ENCODE measurements at places on chromosomes 5 and 9.

GRCh38 chr5:104363567-104363966 is 801.0 kb upstream of the NUDT12 start:
- DNase-seq = no peak

GRCh38 chr5:38723426-38723825 is 122.4 kb upstream of the OSMR start:
- no peak for DNase-seq

GRCh38 chr5:179267071-179267670 is 78.1 kb downstream of the ADAMTS2 start:
- DNase-seq = no peak

- DNase-seq = no peak
These were observed 222.4 kb downstream of the DOCK8 start for GRCh38 chr9:437066-437465.

DNA sequence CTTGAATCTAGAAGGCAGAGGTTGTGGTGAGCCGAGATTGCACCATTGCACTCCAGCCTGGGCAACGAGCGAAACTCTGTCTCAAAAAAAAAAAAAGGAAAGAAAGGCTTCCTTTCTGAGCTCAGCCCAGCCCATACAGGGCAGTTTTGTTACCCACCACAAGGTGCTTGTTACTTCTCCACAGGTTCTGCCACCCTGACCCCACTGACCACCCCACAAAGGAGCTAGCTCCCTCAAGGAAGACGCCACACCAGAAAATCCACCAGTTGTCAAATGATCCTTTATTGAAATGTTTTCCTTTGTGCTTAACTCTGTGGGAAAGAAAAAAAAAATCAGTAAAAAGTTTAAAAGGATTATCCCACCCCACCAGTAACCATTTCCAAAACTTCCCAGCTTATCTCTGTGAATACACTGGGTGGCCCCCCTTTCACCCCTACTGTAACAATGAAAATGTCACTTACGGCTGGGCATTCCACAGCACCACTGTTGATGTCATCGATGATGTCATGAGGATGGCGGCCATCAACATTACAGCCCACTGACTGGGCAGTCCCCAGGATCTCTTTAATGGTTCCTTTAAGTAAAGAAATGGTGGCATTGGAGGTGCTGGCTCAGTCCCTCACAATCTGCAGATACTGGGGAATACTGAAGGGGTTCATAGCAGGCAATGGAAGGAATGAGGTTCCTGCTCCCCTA is 3.6 kb downstream of the RPL12 start:
- DNase-seq = no peak

GRCh38 chr5:80712919-80713318 is 58.1 kb upstream of the DHFR start:
- no peak for DNase-seq

DNA sequence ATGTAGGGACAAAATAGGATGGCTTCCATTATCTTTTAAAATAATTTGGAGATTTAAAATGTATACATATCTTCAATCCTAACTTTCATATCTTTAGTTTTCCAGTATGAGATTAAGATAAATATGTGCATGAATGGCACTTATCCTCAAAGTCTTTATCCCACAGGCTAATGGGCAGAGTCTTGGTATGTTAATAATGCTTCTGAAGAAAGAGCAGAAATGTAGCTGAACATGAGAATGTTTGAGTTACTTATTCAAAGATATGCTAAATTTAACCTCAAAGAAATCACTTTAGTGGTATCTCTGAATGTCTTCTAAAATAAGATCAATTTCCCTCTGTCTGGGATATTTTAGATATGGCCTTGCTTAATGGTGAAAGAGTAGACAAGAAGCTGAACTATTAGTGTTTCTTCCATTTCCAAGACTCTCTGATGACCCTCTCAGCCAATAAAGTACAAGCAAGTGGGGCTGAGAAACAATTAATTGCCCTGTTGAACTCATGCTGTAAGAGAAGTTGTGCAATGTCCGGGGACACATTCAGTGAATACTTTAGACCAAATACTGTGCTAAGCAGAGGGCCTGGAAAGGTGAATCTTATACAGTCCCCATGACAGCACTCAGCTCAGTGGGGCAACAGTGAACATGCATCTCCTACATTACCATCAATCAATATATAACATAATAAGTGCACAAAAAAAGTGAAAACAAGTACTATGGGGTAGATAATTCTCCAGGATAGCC is 50.0 kb upstream of the ADAMTSL1 start:
- no peak for DNase-seq

- no peak for DNase-seq
These were observed 50.0 kb downstream of the RCL1 start for GRCh38 chr9:4842734-4843133.

GRCh38 chr9:5549658-5550650 is 39.6 kb downstream of the PDCD1LG2 start:
- no peak for DNase-seq

DNA sequence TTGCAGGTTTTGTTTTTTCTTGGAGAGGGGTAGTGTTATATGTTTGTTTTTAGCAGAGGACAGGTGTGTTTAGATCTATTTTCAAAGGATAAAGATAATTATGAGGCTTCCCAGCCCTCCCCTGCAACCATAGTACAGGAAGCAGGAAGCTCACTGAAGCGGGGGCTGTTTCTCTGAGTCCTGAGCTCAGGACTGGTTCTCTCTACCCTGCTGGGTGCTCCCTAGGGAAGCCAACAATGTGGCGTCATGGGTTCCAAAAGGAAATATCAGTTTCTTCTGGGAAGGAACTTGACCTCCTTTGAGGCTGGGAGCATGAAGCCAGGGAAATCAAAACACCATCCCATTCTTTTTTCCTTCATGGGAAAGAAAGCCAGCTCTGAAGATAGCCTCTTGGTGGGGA is 62.2 kb downstream of the RAD23B start:
- no peak for DNase-seq

DNA sequence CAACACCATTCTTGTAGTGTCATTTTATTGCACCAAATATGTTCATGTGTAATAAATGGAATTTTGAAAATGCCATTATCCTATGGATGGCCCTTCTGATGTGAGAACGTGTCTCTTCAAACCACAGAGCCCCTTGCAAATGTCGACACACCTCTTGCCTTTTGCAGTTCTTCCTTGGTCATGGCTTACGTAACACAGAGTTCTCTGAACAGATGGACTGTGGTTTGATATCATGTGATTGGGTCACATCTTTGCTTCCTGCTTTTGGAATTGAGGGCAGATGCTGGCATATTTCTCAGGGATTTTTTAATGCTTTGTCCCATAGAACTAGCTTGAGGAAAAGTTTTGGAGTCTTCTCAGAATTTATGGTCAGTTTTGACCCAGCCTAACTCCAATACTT is 4.6 kb downstream of the TGFBR1 start:
- no peak for DNase-seq

DNA sequence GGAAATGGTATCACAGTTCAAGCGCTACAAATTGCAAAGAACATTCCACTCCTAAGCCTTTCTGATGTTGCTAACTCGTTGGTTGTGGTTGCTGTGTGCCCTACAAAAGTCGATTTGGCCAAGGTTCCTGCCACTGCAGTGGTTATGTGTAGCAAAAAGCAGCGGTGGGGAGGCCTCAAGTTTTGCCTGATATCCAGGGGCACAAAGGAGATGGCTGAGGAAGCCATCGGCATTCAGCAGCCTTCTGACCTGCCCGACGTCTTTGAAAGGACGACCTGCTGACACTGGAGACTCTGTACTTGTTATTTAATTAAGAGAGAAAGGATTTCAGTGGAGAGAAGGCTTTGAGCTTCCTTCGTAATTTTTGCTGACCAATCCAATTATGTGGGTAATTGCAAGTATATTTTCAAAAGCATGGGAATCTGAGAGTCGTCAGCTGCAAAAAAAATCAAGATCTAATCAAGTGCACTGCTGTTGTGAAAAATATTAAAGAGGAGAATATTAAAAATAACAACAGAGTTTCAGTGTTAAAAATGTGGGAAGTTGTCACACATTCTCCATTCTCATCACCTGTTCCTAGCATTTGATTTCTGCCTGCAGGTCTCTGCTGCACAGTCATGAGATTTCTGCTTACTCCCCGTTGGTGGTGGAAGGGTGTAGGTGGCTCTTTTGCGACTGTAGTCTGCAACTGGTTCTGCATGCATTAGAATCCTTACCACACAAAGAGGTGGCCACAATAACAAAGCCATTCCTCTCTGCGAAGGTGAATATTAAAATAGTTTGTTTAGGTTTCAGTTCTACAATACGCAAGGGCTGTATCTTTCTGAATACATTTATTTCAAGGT is 319.2 kb downstream of the IRX2 start:
- no peak for DNase-seq

GRCh38 chr5:58149345-58149744 is 310.5 kb downstream of the PLK2 start:
- DNase-seq = no peak

DNA sequence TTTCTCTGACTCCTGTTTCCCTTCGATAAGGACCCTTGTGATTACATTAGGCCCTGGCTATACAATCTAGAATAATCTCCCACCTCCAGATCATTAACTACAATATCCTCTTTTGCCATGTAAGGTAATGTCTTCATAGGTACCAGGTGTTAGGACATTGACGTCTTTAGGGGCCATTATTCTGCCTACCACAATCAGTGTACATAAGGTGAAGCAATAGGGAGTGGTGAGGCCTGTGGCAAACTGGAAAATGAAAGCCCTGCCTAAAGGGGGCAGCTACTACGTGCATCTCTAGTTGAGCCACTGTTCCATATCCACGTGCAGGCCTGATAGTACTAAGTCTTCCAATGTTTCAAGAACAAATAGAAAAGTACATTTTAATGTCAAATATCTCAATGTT is 4.8 kb upstream of the ALDH1B1 start:
- no peak for DNase-seq

- no peak for DNase-seq
These were observed 1151.8 kb downstream of the CDH12 start for GRCh38 chr5:21701317-21701716.

DNA sequence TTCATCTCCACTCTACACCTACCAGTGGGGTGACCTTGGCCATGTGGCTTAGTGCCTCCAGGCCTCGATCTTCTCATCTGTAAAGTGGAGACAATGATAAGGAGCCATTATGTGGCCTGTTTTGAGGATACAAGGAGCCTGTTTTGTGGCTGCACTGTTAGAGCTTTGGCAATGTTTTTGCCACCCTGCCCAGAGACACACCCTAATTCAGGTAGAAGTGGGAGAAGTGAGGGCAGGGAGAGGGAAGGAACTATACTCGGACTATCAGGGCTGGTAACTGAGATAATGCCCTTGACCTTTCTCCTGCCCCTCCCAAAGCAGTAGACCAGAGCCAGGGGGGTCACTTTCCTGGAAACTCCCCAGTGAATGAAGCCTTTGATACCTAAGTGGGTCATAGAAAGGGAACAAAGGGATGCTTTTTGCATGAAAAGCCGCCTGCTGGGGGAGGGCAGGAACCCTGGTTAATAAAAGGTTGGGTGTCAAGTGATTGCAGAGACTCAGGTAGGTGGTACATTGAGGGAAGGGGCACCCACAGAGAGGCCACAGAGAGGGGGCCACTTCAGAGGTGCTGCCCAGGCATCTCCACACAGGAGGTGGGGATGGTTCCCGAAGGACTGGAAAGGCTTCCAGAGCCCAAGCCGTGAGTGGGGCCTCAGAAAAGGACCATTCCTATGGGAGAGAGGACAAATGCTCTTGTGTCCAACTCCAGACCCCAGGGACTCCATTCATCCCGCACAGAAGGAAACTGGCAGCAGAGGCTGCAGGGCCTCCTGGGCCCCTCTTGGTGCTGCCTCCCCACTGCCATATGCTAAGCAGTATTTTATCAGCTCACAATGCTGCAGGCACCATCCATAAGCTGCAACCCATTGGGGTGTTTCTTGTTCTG is 42.3 kb upstream of the VDAC1 start:
- DNase-seq = no peak

DNA sequence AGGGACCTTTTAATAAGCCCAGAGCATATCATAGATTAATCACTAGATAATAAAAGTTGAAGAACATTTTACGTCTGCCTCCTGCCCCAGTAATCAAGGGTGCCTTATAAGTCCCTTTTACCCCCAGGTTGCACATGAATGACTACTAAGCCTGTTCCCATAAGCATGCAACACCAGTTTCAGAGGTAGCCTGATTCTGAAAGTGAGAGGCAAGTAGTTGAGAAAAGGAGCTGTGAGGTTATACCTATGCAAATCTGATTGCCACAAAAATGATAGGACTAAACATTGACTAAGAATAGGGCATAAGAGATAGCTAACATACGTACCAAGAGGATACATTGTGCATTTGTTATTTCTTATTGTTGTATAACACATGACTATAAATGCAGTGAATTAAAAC is 681.9 kb downstream of the ISL1 start:
- no peak for DNase-seq

DNA sequence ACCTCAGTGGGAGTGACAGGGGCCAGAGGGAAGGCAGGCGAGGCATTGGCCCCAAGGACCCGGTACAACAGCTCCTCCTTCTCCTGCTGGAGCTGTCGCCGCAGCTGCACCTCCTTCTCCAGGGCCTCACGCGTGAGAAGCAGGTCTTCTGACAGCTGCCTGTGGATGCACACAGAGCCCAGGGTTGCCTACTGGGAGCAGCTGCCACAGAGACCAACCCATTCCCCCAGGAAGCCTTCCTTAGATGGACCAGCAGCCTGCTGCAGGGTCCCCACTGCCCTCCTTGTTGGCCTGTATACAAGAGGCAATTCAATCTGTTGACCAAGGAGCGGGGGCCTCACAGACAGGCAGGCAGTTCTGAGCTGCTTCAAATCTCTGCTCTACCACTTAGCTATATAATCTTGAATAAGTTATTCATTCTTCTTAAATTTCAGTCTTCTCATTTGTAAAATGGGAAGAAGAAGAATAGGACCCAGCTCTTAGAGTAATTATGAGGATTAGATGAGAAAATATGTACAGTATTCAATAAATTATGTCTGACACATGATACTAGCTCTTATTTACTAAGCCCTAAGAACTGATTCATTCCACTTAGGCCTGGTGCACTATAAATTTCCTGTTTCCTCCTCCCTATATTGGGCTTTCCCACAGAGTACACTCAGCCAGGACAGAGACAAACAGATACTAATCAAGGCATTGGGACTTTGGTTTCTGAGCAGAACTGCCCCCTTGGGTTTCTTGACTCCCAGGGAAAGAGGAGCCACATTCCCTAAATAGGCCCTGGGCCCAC is 26.1 kb upstream of the ANXA6 start:
- no peak for DNase-seq

GRCh38 chr5:16957304-16958196 is 21.5 kb upstream of the MYO10 start:
- DNase-seq = no peak

DNA sequence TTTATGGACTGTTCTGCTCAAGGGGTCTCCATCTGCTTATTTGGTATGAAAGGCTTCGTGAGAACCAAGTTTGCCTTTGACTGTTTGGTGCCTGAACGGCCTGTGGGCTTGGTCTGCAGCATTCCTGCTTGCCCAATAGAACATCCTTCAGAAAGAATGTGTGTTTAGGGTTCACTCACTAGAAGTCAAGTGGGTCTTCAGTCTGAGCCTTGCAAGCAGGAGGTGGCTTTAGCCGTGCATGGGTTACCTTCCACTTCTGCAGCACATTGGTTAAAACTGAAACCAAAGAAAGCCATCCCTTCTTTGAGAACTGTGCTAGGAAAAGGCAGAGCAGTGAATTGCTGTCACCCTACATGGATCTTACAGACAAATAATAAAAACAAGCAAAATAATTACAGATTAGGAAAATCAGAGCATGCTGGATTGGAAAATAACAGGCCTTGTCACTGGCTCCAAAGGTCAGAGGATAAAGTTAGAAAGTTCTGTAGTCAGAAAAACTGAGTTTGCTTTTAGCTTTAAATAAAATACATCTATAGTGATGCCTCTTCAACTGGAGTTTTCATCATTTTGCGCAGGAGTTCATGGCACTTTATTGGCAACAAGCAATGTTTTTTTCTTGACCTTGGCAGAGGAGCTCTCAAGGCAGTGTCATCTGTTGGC is 16.6 kb downstream of the WWC1 start:
- no peak for DNase-seq

All from T-cell (primary cell).